Thyroid gland (tissue), 4 donors: ENCODE measurements at places on chromosomes 6 and 20. TPM values are rescaled to one million over a fixed set of nuclear protein-coding genes. Genes with fewer than 3 reads are reported as not detected.

DNA sequence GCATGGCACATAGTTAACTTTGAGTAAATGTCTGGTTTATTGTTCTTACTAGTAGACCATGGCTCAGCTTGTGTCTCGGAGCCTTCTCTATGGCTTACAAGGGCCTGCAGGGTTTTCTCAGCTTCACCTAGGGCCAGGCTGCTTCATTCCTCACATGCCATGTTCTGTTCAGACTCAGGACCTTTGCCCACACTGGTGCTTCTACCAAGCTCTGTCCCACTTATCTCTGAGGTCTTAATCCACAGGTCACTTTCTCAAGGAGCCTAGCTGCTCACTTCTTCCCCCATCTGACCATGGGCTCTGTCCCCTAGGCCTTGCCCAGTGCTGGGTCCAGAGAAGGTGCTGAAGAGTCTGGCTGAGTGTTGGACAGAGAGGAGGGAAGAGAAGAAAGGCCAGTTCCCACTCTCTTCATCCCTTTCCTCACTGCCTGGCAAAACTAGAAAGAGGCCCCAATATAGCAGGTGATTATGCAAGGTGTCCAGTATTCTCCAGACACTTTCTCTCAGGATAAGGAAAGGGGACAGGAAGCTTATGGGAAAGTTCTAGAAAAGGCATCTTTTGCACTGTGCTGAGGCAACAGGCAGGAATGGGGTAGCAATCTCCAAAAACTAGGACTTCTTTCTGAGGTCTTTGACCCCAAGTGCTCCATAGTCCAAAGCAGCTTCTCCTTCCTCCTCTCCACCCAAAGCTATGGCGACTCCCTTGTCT is 40.0 kb downstream of the COX4I2 start:
- DNase-seq, result no peak

Gene OTOR
- not detected for total RNA-seq

Gene ENPP3
- total RNA-seq, result 2.1 TPM

GRCh38 chr6:156013155-156013554 is 557.5 kb upstream of the NOX3 start:
- DNase-seq, result peak; percentile 54
